ENCODE measurements at places on chromosomes 16 and 17.

DNA sequence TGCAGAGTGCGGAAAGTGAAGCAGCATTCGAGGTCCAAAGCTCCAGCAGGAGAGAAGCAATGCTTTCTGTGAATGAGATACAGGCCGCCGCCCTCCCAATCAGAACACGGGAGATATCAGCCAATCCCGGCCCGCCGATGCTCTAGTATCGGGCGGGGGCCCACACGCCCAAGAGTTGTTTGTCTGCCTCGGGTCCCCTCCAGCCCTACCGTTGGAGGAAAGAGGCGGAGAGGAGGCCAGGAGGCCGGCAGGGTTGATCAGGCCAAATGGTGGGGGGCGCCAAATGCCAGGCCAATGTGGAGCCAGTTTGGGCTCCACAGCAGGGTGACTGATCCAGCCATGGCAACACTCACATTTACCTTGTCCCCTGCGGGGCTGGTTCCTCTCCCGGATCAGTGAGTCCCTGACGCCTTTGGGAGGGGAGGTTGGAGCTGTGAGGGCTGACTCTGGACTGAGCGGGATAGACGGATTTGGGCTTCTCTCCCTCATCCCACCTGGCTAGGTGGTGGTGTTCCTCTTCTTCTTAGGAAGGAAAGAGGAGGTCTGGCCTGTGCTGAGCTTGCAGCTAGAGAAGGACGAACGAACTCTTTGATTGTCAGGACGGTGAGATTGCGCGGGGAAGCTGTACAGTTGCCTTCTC is 10.4 kb upstream of the CUEDC1 start:
- DNase-seq: no peak

DNA sequence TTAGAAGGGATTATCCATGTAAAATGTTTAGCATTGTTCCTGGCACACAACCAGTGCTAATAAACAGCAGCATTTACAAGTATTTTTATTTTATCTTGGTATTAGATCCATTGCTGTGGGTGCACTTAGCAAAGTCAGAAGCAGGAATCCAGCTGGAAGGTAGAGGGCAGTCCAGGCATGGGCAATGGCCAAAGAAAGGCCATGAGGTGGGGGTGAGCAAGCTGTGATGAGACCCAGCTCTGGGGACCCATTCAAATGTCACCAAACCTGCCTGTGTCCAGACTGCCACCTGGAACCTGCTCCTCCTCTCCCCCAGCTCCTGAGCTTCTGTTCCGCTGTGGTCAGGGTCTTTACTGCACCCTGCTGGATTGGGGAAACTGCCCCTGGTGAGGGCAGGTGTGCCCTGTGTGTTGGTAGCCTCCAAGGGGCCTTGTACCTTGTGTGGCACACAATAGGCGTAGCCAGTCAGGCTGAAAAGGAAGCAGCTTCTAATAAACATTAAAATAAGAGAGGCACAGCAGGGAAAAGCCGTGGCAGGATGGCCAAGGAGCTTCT is 118.0 kb upstream of the CRHR1 start:
- DNase-seq: no peak

DNA sequence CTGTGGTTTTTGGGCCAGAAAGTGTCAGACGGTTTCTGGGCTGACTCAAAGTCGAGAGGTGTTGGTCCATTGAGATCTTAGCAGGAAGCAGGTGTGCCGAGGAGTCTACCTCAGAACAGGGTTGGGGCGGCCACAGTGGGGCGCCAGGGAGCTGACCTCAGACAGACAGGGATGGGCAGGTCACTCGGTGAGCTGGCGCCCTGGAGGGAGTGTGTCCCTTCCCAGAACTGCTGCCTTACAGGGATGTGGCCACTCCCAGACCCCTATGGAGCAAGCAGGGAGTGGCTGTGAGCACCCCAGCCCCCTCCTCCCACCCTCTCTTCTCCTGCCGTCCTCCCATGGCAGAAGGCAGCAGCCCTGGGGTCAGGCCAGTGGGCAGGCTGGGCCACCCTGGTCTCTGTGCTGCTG is 14.0 kb upstream of the DPEP1 start:
- DNase-seq: no peak

DNA sequence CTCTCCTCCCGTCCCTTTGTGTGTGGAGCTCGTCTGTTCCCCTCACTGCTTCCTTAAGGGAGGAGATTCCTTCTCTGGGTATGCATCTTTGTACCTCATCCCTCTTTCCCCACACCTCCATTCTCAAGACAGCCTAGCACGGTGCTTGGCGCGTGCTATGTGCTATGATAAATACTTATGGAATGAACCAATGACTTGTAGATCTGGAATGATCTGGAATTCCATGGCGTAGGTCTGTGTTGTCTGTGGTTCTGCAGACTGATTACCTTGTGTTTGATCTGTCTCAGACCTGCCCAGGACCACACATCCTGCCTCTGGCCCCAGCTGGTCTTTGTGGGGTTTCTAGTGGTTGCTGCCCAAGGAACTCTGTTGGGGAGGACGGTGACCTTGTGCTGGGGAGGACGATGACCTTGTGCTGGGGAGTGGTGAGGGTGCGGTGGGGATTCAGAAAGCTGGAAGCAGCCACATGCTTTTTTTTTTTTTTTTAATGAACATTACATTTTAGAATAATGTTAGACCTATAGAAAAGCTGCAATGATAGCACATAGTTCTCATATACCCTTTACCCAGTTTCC is 33.5 kb upstream of the ETV4 start:
- DNase-seq: no peak

DNA sequence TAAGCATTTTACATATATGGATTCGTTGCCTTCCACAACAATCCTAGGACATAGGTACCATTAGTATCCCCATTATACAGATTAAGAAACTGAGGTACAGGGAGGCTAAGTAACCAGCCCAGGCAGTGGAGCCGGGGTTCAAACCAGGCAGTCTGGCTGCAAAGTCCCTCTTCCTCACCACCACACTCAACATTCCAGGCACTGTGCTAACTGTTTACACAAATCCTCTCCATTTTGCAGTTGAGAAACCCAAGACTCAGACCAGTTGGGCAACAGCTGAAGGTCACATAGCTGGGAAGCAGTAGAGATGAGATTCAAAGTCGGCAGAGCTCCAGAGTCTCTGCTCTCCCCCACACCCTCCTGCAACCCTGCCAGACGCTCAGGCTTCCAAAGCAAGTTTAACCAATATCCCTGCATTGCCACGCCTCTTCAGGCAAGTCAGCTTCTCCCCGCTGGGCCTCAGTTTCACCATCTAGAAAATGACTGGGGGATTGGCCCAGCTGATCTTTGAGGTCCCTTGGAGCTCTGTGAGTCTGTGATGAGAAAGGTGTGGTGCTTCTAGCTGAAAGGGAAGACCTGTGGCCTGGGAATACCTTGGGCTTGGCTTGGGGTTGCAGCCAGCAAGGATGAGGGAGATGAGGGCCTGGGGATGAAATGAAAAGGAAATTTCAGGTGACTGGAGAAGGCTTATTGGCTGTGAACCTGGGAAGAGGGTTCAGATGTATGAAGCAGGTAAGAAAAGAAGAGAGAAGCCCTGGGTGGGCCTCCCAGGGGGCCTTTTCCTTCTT is 14.0 kb downstream of the CCR7 start:
- no peak for DNase-seq

DNA sequence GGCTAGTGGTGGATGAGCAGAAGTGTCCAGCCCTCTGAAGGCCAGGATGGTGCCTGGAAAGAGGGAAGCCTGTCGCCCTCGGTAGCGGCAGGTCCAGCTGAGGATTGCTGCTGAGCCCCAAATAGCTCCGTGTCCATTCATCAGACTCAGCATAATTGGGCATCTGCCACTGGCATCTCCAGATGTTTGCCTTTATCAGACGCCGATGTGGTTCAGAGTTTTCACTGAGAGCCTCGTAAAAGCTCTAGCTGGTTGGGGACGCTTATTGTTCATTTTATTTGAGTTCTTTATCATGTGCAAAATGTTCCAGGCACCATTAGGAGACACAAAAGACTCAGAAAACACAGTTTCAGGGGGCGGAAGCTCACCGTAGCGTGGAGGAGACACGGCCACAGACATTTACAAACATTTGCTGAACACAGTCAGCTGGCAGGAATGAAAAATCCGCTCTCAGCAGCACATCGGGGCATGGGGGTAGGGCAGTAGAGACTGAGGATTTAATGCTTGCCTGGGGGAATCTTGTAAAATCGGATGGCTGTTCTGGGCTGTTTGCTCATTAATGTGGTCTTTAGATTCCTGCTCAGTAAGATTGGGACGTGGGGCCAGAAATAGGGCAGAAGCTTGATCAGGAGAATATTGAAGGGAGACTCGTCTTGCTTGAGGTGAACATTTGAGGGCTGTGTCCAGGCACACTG is 41.7 kb downstream of the SMPD3 start:
- DNase-seq: peak; percentile 32

GRCh38 chr17:38867968-38868816 is 1.7 kb upstream of the LASP1 start:
- no peak for DNase-seq

DNA sequence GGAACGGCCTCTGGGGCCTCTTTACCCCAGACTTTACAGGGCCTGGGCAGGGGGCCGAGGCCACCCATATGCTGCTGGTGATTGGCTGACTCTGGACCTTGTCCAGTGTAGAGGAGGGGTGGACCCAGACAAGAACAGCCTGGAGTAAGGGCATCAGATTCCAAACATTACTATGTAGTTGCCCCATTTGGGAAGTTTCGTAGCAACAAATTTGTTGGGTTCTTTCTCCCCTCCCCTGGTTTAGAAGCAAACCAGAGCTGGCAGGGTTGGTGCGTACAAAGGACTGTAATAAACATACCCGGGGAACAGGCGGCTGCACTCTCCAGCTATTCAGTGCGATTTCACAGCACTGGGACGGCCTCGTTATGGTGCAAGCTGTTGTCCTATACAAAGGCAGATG is 145.5 kb downstream of the NTN1 start:
- no peak for DNase-seq
